HEK293T (cell line): ENCODE measurements at places on chromosomes 2 and 18.

GRCh38 chr2:182625814-182626213 lies 90.2 kb upstream of the DNAJC10 start:
- no peak for DNase-seq

GRCh38 chr18:63113899-63114565 lies 205.5 kb downstream of the BCL2 start:
- DNase-seq: no peak

DNA sequence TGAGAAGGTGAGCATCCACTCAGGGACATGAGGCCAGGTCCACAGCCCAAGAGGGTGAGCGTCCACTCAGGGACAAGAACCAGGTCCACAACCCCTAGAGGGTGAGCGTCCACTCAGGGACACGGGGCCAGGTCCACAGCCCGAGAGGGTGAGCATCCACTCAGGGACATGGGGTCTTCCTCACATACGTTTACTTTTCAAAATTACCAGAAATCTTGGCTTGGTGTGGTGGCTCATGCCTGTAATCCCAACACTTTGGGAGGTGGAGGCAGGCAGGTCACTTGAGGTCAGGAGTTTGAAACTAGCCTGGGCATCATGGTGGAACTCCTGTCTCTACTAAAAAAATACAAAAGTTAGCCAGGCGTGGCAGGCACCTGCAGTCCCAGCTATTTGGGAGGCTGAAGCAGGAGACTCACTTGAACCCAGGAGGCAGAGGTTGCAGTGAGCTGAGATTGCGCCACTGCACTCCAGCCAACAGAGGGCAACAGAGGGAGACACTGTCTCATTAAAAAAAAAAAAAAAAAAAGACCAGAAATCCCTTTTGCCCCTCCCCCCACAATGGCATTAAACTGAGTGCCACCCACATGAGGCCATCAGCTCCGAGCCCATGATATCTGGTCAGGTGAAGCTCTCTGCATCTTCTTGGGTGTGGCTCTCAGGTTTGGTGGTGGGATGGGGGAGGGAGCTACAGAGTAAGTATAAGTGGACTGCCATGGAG lies 9.0 kb upstream of the MBP start:
- DNase-seq: no peak

GRCh38 chr2:8481463-8482009 lies 200.3 kb upstream of the ID2 start:
- DNase-seq: no peak

DNA sequence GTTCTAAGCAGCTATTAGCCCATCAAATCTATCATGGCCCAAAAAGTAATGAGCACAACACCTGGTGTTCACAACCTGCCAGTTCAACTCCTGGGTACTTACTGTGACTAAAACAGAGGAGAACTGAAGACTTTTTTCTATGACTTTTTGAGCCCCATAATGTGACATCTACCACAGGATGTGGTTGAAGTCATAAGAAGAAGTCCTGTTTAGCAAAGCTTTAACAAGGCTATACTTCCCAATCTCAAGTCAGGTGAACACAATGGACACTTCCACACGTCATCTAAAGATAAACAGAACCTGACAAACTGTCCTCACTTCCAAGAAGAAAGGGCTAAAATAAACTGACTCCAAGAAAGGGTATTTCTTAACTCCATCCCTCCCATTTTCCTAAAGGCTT lies 138.8 kb downstream of the ATAD2B start:
- no peak for DNase-seq

GRCh38 chr2:9364373-9364772 lies 59.0 kb downstream of the ITGB1BP1 start:
- no peak for DNase-seq

DNA sequence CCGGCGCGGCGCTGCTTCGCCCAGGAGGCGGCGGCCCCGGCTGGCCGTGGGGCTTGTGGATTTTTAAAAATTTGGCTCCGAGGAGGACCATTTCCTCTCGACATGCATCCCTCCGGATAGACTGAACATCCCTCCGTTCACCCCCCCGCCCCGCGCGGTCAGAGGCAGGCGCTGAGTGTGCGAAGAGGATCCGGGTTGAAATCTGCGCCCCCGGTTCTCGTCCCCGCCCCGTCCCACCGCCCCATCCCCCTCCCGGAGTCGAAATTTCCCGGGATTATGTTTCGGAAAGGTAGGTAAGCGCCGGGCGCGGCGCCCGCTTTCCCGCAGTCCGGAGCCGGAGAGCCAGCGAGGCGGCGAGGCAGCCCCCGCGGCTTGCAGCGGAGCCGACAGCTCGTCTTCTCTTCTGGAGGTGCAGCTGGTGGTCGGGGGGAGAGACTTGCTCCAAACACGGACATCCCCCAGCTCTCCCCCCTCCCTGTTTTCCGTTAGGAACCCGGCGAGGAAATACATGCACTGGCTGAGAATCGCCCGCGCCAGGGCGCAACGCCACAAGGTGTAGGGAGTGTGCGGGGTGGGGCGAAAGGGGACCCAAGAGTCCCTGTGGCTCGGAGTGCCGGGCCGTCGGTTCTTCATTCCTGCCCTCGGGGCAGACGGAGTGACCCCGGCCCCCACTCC lies at the start of gene PRKCE:
Gene PRKCE, plus strand, starts transcription at position 261 of the 675 bp plus-strand sequence.
- peak; percentile 42 for DNase-seq

DNA sequence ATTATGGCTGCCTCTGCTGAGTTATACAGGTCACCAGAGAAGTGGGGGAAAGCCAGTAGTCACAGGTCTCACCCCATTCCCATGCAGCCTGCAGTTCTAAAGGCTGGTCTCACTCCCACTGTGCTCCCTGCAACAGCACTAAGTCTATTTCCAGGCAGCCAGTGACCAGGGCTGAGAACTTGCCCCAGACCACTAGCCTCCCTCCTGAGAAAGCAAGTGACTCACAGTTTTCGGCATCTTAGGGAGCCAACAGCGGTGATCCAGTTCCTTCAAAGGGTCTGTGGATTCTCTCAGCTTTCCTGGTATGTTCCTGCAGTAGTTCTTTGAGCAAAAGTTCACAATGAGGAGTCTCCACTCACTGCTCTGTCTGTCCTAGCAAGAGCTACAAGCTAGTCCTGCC lies 329.6 kb upstream of the MAP2 start:
- DNase-seq: no peak

DNA sequence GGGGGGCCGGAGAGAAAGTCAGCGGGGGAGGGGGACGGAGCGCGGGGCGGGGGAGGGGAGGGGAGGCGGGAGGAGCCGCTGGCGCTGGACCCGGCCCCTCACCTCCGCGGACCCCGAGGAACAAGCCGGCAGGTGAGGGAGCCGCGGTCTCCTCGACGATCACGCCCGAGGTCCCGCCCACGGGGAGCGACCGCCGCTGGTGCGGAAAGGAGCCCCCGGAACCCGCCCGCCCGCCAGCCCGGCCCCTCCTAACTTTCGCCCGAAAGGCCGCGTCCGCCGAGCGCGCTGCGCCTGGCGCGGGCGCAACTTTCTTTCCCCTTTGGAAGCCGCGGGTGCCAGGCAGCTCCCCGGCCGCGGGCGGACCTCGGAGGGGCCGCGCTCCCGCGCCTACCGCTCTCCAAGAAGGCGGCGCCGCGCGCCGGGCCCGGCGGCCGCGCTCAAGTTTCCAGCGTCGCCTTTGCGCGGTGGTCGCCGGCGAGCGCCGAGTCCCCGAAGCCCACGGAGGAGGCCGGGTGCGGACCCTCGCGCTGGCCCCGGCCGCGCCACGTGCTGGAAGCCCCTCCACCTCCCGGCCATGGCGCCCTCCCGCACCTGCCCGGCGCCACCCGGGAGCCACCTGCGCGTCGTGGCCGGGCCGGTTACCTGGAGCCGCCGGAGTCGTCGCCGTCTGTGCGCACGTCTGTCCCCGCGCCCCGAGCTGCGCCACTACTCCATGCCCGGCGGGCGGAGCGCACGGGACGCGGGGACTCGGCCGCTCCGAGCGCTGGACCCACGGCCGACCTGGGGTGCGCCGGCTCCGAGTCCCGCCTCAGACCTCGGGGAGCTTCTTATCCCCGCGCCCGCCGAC lies at the start of gene ALKAL2:
Gene ALKAL2, minus strand, starts transcription at position 181 of the 847 bp plus-strand sequence. CDS start 256 bp downstream, outside the sequence.
- DNase-seq: peak; percentile 22

DNA sequence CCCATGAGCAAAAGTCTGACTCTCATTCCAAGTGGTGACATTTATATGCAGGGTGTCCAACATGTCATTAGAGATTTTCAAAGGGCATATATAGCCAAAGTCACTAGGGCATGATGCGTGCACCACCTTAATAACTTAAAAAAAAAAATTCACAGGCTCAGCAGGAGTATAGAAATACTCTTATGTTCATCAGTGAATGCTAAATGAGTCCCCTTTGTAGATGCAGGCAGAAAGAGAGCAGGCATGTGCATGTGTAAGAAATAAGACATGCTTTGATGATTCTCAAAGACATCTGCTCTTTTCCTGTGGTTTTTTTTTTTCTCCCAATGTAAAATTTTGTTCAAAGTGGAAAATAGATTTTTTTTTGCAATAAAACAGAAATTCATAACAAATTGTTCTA lies 112.3 kb upstream of the AQP4 start:
- DNase-seq: no peak

GRCh38 chr2:38700113-38700785 lies 34.3 kb downstream of the GALM start:
- DNase-seq: no peak

- no peak for DNase-seq
Measured at GRCh38 chr2:118309257-118309945, 221.1 kb downstream of the INSIG2 start.

DNA sequence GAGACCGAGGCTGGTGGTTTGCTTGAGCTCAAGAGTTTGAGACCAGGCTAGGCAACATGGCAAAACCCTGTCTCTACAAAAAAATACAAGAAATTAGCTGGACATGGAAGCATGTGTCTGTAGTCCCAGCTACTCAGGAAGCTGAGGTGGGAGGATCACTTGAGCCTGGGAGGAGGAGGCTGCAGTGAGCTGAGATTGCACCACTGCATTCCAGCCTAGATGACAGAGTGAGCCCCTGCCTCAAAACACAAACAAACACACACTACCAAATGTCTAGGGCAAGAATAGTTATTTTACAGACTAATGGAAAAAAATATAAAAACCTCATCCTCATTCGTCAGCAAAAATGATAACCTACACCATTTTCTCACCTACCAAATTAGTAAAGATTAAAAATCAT lies 15.3 kb downstream of the BUB1 start:
- no peak for DNase-seq

DNA sequence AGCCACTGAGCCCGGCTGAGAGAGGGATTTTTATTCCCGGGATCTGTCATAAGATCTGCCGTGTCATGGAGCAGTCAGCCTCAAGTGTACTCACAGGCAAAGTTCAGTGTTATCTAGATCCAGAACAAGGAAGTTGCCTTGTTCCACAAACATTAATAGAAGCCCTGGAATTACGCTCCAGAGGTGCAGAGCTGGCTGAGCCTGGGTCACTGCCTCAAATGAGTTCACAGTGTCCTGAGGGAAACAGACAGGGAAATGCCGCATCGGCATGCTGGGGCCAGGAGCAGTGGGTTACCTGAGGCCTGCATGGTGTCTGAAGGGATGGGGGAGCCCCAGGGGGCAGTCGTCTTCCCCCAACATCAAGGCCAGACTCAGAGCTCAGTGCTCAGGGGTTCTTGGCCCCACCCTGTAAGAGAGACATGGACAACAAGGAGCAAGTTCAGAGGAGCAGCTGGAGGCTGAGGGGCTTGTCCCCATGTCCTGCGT lies 42.7 kb upstream of the ODC1 start:
- DNase-seq: no peak

- no peak for DNase-seq
Measured at GRCh38 chr2:8522687-8523086, 159.2 kb upstream of the ID2 start.
